ENCODE measurements at places on chromosomes 7 and 10.

DNA sequence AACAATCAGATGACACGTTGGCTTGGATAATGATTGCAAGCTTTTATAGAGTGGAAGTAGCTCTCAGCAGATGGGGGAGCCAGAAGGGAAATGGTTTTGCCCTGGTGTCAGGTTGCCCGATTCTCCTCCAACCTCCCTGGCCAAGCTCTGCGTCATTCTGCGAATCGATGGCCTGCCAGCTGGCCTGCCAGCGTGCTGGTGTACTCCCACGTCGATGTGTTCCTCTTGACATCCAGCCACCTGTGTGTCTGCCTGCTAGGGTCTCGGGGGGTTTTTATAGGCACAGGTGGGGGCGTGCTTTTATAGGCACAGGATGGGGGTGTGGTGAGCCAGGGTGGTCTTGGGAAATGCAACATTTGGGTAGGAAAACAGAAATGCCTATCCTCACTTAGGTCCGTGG, 4.6 kb downstream of the NET1 start:
- no peak for DNase-seq

GRCh38 chr7:116236020-116236630, 25.8 kb downstream of the TES start:
- DNase-seq = peak; percentile 74

DNA sequence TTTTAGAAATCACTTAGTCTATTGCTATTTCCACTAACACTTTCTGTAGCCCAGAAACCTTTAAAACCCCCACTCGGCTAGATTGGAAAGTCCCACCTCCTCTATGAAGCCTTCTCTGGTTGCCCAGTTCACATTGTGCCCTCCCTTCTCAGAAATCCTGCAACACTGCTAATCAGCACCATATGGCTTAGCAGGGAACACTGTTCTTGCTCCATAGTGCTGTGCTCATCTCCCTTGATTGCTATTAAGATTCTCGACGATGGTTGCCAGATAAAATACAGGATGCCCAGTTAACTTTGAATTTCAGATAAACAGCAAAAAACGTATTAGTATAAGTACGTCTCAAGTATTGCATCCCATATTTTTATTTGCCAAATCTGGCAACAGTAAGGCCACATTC, 40.1 kb upstream of the XPNPEP1 start:
- DNase-seq = no peak

DNA sequence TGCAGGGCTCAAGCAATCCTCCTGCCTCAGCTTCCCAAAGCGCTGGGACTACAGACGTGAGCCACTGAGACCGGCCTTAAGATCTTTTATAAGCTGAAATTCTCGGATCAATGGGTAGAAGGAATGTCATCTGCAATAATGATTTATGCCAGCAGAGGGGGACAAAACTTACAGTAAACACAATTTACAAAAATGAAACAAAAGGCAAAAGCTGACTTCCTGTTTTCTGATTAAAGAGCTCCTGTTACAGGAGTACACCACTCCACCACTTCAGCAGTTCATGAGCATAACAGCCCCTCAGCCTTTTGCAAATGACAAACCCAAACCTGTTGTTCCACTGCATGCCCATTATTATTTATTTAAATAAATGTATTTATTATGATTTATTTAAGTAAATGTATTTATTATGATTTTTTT, 88.5 kb upstream of the ATP6V0A4 start:
- peak; percentile 82 for DNase-seq

- DNase-seq = peak; percentile 31
Observed at GRCh38 chr7:105674200-105674920, 93.1 kb upstream of the EFCAB10 start.
